ENCODE measurements at places on chromosomes 4 and X.

- DNase-seq: peak; percentile 1
Observed at GRCh38 chrX:102154218-102154860, 1.4 kb downstream of the BEX5 start.

GRCh38 chr4:109870061-109870460, 22.2 kb downstream of the LRIT3 start:
- no peak for DNase-seq

DNA sequence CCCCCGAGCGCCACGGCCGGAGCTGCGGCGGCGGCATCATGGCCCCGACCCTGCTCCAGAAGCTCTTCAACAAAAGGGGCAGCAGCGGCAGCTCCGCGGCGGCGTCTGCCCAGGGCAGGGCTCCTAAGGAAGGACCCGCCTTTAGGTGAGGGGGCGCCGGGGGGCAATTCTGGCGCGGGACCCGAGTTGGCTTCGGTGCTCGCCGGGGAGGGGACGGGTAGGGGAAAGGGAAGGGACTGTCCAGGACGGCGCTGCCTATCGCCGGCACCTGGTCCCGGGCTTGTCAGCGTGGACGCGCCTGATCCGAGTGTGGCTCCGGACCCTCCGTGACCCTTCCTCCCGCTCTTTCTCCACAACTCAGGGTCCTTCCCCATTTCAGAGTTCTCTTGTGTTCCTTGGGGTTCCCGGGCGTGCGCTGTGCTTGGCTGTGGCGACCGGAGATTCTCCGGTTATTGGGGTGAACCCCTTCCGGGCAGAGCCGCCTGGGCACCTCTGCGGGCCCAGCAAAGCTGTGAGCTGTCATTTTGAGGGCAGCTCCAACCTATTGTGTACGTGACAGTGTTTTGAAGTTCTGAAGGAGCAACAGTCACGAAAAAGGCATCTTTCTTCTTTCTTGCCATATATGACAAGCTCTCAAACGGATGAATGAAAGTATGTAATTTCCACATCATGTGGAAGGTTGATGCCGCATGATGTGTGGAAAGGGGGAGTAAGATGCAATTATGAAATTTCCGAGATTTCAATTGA, 522 bp downstream of the FNIP2 start:
- DNase-seq: peak; percentile 47

DNA sequence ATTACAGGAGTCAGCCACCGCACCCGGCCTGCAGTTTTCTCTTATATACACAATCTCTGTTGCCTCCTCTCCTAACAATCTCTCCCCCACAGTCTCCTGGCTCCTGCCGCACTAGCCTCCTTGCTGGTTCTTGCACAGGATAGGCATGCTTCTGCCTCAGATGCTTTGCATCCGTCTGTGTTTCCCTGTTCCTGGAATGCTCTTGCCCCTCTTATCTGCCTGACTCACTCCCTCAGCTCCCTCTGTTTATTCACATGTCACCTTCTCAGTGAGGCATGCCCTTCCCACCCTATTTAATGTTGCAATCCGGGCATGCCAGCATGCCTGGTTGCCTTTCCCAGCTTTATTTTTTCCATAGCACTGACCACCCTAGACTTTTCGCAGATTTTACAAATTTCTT, 161.9 kb downstream of the PHF8 start:
- DNase-seq: no peak

DNA sequence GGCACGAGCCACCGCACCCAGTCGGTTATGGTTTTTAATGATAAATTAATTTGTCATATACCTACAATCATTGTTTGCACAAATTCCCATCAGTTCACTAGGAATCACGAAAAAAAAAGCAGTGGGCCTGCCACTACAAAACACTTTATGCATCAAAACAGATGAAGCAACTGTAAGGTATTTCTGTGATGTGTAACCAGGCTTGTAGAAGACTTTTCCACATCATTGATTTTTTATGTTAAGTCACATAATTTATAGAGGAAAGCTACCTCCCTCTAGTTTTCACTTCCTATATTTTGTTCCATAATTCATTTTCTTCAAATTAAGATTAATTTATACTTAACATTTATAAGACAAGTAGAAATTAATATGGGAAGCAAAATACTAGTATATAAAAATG, 6.7 kb upstream of the FAM200B start:
- no peak for DNase-seq

GRCh38 chr4:182289809-182290208, 46.6 kb downstream of the TENM3 start:
- DNase-seq: no peak

DNA sequence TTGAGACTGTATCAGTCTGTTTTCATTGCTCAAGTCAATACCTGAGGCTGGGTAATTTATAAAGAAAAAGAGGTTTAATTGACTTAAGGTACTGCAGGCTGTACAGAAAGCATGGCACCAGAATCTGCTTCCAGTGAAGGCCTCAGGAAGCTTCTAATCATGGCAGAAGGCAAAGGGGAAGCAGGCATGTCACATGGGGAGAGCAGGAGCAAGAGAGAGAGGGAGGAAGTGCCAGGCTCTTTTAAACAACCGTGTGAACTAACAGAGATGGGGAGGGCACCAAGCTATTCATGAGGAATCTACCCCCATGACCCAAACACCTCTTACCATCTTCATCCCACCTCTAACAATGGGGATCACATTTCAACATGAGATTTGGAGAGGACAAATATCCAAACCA, 7.2 kb upstream of the TMEM131L start:
- no peak for DNase-seq

DNA sequence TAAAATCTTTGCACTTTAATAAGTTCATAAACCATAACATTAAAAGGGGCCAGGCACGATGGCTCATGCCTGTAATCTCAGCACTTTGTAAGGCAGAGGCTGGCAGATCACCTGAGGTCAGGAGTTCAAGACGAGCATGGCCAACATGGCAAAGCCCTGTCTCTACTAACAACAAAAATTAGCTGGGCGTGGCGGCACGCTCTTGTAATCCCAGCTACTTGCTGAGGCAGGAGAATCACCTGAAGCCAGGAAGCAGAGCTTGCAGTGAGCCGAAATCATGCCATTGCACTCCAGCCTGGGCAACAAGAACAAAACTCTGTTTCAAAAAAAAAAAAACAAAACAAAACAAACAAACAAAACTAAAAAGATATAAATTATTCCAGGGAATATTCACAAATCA, 595.2 kb upstream of the LCORL start:
- no peak for DNase-seq

DNA sequence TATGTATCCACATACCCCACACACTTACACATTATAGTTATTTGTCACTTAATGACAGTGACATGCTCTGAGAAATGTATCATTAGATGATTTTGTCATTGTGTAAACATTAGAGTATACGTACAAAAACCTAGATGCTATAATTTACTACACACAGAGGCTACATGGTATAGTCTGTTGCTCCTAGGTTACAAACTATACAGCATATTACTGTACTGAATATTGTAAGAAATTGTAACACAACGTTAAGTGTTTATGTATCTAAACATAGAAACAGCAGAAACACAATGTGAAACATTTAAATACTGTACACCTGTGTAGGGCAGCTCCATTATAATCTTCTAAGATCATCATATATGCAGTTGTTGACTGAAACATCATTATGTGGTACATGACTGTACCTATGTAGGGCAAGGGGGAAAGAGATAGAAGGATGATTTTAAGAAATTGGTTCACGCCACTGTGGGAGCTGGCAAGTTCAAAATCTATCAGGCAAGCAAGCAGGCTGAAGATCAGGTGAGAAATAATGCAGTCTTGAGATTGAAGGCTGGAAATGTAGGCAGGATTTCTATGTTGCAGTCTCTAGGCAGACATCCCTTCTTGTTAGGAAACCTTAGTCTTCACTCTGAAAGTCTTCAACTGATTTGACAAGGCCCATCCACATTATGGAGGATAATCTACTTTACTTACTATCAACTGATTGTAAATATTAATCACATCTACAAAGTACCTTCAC, 78.0 kb upstream of the CPEB2 start:
- no peak for DNase-seq

All from activated CD4-positive, alpha-beta T cell treated with anti-CD3 and anti-CD28 coated beads, Interleukin-2, amount 50 U/mL, for 16 hours (primary cell).